ENCODE measurements at places on chromosomes 7 and 10. TPM values are rescaled to one million over a fixed set of nuclear protein-coding genes. Genes with fewer than 3 reads are reported as not detected.

Gene PGAM2
- total RNA-seq = not detected

Gene MRPL32
- 37.2 TPM for total RNA-seq

Gene ADCY1
- 50.7 TPM for total RNA-seq

Gene KIAA1549
- 10.8 TPM for total RNA-seq

Gene HNRNPF
- 194 TPM for total RNA-seq

Gene BBS9
- total RNA-seq = 33.0 TPM

Gene SH2D4B
- 0.23 TPM for total RNA-seq

Gene SRRT
- 173 TPM for total RNA-seq

Gene IFIT1B
- not detected for total RNA-seq

Gene RASSF4
- total RNA-seq = 9.6 TPM

Gene ZNF727
- total RNA-seq = not detected

Gene GFRA1
- total RNA-seq = 4.2 TPM

Gene UPK3BL2
- total RNA-seq = 9.3 TPM

Gene ZNF467
- total RNA-seq = 64.2 TPM

Gene NPSR1
- not detected for total RNA-seq

Gene ZNF804B
- not detected for total RNA-seq

Gene SLC16A9
- 3.8 TPM for total RNA-seq

Gene SPDYE11
- 0.13 TPM for total RNA-seq

Gene TRIL
- total RNA-seq = 0.23 TPM

Gene PNLIPRP2
- not detected for total RNA-seq

Gene DYDC2
- total RNA-seq = not detected

Gene PLXNA4
- total RNA-seq = 3.5 TPM

Gene AFAP1L2
- 0.77 TPM for total RNA-seq

Gene ACTL6B
- total RNA-seq = not detected

Gene HMX3
- not detected for total RNA-seq

Gene SLC13A4
- total RNA-seq = not detected
